NCI-H526 treated with DMSO at 0.1 percent for 48 hours (cell line): ENCODE measurements at places on chromosomes 3 and 15.

DNA sequence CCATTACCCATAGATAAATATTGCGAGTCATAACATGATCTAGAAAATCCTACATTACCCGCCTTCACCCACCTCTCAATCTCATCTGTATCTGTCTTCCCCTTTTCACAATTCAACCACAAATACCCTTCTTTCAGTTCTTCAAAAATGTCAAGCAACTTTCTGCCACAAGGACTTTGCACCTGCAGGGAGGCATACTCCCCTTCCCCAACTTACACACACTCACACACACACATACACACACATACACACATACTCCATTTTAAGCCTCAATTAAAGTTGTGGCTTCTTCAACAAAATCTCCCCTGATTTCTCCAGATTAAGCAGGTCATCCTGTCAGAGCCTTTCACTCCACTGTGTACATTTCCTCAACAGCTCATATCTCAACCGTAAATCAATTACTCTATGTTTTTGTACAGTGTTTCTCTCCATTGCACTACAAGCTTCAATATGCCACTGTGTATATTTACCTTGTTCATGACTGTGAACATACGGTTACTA, 33.1 kb upstream of the CCDC50 start:
- no peak for DNase-seq

- DNase-seq = no peak
Observed at GRCh38 chr15:74505837-74506514, 35.0 kb upstream of the ARID3B start.

DNA sequence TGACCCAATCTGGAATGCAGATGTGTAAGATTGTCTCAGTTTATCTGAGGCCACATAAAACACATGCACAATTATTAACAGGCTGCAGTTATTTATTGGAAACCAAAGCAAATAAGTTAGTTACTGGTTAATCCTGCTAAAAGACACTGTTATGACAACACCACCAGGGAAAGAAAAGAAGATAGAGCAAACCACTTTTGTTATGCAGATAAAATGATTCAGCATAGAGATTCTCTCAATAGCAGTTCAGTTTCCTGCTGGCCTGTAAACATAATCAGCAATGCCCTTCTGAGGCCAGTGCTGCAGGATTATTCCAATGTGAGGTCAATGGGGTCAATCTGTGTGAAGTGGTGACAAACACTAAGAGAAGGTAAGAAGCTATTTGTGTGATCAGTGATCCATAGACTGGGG, 244.4 kb downstream of the ZBTB20 start:
- no peak for DNase-seq

DNA sequence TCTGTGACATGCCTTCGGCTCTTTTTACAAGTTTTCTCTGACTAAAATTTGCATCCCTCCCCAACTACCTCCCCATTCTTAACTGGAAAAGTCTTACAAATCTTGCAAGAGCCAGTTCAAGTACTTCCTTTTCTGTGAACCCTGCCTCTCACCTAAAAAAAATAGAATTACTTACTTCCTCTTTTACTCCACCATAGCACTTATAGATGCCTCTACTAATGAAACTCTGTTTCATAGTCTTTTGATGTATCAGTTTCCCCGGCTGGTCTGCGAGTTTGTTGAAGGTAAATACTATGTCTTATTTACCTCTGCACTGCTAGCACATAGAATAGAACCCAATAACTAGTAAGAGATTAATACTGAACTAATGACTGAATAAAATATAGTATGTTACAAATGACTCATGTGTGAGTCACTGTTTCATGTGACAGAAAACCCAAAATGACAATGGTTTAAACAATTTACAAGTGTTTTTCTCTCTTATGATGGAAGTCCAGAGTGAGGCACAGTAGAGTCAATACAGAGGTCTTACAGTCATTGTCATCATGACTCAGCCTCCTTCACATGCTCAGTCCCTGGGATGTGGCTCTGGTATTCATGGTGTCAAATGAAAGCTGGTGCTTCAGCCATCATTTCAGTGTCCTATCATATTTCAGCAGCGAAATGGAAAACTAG, 393.5 kb downstream of the RSL24D1 start:
- DNase-seq = no peak

DNA sequence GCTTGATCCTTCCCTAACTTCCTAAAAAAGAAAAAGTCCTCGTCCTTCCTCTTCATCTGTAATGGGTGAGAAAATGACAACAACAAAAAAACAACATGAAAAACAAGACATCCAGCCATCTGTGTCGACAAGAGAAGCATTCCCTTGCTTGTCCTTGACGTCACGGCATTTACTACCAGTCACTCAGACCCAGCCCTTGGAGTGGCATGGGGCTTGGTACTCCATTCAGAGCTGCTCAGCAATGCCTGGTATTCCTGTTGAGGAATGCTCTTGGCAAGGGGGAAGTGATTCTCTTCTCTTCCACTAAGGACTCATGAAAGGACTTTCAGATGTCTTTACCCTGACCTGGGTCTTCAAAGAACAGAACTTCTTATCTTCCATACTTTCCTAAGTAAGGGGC, 339.7 kb upstream of the RASGRP1 start:
- DNase-seq = no peak

DNA sequence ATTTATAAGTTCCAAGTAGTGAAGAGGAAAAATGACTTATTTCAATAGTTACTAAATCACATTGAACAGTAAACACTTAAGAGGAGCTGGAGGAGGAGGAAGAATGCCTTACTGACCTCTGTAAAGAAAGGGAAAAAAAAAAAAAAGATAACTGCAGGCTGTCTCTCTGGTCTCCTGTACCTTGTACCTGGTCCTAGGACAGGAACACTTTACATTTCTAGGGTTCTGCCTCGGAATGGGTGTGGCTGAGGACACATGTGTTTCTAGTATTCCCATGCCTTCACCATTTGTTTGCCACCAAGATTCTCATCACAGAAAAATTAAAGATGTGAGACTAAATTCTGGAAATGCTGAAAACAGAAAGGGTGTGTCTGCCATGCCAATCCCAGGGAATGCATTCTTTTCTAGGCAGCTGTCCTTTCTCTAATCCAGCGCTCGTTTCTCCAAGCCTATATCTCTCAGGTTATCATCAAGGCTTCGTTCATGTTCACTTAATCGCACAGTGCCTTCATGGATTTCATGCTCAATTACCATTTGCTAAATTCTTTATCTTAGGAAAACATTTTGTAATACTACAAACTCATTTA, 1208.3 kb downstream of the OTOL1 start:
- DNase-seq = no peak

DNA sequence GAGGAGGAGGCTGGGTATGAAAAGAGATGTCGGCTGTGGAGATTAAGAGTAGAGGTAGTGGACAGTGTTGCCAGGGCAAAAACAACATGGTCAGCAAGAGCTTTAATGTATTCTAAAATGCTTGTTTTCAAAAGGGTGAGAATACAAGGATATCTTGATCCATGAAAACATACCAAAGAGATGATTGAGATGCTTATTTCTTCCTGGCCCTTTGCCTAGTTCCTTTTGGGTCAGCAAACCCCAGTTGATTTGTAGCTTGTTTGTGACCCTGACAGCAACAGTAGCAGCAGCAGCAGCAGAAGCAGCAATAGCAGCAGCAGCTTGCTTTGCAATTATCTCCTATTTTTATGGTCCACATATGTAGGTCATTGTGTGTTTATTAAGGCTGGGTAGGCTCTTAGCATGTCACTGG, 337.3 kb downstream of the LPP start:
- no peak for DNase-seq

DNA sequence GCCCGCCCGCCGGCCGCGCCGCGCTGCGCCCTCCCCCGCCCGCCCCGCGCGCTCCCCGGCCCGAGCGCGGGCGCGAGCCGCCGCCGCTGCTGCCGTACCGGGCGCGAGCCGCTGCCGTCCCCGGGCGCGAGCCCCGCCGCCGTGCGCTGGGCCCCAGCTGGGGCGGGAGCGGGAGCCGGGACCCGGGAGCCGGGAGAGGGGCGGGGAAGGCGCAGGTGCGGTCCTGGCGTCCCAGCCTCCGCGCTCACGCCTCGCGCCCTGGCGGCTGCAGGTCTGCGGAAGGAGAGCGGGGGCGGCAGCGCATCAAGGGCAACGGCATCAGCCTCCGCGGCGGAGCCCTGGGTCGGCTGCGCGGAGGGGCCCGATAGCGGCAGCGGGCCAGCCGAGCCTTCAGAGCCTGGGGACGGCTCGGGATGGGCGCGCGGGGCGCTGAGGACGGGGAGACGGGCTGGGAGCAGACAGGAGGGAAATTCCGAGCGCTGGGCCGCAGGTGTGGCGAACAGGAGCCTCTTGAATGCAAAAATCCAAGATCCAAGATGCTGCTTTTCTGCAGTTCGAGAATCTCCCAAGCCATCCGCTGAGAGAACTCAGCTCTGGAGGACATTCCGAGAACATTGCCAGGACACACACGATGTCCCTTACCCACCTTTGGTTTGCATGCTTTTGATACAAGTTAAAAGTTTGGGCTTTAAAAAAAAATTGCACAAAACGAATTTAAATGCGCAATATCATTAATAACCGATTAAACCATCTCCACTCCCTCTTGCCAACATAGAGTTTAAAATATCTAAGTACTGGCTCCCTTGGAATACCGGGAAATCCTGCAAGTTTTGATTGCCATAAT, 251.1 kb downstream of the TJP1 start:
- peak; percentile 46 for DNase-seq

DNA sequence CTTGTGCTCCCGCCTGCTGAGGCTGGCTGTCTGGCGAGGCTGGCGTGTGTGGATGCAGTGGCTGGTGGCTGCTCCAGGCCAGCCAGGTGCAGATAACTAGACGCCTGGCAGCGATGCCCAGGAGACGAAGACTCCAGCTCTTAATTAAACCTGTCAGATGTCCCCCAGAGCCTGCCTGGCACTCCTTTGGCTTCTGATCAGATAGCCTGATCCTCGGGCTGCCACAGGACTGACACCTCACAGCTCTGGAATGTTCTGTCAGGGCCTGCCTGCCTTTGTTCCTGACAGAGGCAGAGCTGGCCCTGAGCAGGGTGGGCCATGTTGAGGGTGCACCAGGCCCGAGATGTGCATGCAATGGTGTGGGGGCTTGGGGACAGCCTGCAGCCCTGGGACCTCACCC, 36.5 kb downstream of the PLXNA1 start:
- DNase-seq = no peak

DNA sequence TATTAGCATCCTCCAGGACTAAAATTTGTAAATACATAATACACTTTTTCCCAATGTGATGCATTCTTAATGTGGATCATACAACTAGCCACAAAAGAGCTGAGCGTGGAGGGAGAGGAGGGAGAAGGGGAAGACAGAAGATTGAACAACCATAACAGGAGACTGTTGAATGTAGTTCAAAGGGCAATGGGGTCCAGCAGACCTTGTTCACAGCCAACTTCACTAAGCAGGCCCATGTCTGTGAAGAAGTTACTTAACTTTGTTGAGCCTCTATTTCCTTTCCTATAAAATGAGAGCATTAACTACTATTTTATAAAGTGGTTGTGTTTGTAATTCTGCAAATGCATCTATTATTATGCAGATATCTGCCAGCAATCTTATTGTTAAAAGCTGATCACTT, 13.3 kb downstream of the NCEH1 start:
- DNase-seq = no peak

DNA sequence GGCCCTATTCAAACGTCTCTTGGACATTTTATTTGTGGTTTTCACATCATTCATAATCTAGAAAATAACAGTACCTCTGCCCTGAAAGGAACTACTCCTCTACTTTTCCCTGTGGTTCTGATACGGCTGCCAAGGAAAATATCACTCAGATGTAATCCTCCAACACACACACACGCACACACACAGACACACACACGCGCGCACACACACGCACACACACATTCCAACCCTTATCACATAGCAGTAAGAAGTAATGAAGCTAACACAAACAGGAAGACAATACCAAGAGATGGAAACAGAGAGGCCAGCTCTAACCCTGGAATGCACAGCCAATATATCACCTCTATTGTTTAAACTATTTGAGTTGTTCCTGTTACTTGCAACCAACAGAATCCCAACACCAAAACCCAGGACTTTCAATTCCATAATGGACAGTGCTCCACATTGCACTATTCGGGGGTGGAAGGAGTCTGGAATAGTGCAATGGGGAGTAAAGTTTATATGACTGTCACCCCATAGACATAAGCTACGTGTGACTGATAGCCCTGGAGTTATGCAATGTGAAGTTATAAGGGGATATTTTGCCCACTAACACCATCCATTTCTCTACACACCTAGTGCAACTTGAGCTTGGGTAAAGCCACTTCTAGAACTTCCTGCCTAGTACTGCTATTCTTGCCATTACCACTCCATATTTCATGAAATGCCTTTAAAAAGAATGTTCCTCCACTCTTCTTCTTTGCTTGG, 71.3 kb upstream of the FNDC3B start:
- no peak for DNase-seq

DNA sequence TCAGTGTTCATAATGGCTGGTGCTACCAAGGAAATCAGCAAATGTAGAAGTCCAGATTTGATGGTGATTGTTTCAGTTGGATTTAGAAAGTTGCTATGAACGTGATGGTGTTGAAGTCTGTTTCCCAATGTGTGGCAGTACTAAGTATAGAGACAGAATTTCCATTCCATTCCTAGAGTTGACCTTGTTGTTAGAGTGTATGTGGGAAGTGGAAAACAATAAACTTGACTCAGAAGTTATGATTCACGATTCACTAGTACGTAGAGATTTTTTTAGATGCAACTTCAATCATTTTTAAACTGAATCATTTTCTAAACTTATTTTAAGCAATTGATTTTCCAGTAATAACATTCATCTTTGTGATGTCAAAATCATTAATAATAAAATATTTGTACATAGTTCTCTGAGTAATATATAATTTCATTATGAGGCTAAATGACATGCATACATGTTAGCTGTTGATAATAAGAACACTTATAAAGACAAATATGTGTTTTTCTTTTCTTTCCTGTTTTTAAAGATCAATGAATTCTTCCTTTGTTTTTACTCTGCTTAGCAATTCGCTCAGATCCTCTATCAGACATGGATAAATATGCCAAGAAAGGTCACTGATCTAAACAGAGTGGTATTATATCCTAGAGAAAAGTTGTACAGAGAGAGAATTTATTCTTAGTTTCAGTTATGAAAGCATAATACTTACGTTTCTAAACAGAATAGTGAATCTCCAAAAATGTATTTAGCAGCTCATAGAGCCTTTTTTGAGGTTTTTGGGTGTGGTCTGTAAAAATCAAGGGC, 108.8 kb upstream of the GPR149 start:
- no peak for DNase-seq

DNA sequence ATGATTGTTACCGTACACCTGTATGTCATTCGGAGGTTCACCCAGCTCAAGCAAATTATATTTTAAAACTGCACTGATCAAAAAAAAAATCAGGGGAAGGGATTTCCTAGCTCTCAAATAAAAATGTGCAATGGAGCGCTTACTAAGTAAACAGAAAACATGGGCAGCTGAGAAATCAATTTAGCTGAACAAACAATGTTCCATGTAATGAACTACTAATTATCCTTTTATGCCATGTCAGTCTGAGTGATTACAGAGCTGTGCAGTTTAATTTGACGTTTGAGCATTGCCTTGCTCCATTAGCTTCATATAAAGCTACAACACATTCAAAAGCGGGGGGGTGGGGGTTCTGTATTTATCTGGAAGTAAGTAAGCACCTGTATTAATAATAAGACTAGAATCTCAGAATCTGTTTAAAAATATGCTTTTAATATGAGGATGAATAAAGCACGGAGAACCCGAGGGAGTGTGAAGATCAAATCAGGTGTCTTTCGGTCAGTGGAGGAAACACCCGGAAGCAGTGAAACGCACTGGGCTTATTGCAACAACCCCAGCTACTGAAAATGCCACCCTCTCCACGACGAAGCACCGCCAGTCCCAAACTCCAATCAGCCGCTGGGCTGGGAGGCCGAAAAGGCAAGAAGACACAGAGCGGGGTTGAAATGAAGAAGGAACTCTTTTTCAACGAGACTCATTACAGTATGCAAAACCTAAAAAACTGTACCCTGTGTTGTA, 196.5 kb upstream of the ATP11B start:
- peak; percentile 70 for DNase-seq
